ENCODE measurements at places on chromosomes 4 and X.

DNA sequence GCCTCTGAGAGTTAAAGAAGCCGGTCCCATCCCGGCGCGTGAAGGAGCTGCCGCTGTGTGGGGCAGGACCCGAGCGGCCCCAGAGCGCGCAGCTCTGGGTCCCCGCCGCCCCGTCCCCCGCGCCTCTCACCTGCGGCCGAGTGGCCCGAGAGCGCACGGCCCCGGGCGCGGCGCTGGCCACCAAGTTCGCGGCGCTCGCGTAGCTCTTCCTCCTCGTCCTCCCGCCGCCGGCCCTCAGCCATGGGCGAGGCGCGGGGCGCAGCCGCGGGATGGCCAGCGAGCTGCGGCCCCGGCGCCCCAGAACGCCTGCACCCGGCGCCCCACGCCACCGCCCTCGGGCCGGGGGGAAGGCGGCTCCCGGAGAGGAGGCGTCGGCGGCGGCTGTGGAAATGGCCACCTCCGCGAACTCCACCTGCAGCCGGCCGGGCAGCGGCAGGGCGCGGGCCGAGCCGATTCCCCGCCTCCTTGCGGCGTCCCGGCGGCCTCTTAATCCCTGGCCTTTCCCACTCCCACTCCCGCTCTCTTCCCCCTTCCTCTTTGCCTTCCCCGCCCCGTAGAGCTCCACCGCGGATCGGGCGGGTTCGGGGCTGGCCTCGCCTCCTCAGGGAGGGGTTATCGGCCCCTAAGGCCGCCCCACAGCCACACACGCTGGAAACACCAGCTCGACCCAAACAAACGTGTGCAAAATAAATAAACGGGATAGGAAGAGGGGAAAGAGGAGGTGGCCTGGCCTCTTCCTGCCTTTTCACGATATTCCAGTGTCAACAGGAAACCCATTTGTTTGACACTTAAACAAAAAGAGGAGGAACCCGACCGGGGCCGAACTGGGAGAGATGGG, at the start of gene SH3D19:
Gene SH3D19 (minus strand): TSS at position 495 of the 838 bp plus-strand sequence. CDS start 253 bp downstream, at position 242.
- DNase-seq: no peak

DNA sequence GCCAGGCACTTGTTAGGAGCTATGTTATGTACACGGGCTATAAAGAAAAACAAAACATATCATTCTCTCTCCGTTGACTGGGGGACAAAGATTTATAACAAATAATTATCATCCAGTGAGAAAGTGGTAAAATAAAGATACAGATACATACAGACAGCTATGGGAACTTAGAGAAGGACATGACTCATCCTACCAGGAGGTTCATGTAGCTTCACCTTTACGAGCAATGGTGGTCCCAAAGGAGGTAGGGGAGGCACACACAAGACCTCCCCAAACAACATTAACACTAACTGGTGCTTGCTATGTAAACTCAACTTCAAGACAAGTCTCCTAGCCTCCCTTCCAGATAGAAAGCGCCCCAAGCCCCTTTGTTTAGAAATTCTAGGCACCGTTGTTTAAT, 8.9 kb downstream of the AMBN start:
- no peak for DNase-seq

- DNase-seq: no peak
Measured at GRCh38 chr4:7365462-7366179, 69.1 kb downstream of the PSAPL1 start.

DNA sequence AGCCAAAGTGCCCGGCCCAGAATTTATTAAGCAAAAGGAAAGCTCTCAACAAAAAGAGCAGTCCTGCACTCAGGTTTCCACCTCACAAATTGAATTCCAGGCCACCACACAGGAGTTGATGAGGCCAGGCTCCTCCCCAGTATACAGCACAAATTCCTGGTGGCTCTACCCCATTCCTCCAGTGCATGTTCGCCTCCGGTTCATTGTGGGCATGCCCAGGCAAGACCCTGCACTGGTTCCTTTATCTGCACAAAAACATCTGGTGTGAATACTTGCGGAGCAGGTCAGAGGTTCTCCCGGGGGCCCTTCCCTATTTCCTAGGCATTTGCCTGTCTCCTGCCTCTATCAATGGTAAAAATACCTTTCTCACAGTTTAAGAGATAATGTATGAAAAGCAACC, 195.2 kb upstream of the ANXA10 start:
- no peak for DNase-seq

DNA sequence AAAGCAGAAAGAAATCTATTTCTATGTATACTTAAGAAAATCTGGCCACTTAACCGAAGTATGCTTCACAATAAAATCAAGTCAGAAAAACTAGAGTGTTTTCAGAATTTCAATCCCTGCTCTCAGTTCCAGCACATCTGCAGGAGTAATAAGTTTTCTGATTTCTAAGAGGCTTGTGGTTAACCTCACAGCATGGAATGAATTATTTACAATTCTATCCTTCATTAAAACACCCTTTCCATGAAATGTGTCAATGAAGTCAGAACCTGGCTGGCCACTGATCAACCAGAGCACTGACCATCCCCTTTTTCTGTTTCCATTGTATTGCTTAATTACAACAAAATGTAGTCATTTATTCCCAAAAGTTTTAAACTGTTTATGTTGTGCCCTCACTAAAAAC, 781.4 kb upstream of the INTU start:
- no peak for DNase-seq

DNA sequence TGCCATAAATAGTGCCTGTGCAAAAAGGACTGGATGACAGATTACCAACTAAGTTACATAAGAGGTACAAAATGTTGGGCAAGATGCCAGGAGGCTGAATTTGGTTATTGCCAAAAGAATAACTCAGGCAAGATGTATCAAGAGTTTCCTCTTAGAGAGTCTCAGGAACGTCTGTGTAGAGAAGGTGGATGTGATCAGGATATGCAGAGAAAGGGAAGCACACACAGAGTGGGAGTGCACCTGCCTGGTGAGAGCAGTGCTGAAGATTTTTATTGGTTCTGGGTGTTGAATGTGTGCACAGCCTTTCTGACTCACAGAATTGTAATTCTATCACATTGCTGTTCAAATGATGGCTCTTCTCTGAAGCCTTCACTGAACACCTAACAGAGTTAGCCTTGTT, 156.8 kb upstream of the HS3ST1 start:
- no peak for DNase-seq

- no peak for DNase-seq
Measured at GRCh38 chr4:14168919-14169318, 541.4 kb upstream of the BOD1L1 start.

DNA sequence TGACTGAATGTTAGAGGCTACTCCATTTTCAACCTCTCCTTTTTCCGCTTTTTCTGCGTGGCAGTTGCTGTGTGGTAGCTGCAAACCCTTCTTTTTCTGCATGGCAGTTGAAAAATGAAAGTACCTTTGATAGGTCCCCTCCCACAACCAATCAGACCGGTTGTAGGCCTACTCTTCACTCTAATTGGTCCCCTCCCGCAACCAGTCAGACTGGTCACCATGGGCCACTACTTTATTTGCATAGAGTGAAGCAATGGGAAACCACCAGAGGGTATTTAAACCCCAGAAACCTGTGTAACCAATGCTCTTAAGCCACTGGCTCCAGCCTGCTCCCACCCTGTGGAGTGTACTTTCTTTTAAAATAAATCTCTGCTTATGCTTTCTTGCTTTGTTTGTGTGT, 877.8 kb downstream of the FAM133A start:
- no peak for DNase-seq

GRCh38 chr4:148333265-148333664, 108.9 kb downstream of the NR3C2 start:
- no peak for DNase-seq

DNA sequence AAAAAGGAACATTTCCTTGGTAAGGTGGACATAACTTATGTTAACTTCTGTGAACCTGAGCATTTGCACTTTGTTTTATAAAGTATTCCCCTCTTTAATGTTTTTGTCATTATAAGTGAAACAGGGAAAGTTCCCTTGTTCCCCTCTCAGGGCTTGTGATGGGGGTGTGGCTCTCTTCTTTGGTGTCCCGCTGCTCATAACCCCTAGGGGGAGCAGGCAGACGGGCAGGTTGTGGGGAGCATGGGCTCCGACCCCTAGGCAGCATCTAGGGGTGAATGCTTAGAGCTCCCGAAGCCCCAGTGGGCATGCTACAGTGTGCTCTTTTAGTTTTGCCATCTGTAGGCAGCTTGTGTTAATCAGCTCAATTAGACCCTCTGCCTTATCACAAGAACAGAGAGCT, 200.4 kb downstream of the DACH2 start:
- no peak for DNase-seq

GRCh38 chrX:22135171-22135711, 103.1 kb downstream of the PHEX start:
- no peak for DNase-seq

GRCh38 chrX:48834383-48834709, 1.1 kb downstream of the PCSK1N start:
- no peak for DNase-seq

DNA sequence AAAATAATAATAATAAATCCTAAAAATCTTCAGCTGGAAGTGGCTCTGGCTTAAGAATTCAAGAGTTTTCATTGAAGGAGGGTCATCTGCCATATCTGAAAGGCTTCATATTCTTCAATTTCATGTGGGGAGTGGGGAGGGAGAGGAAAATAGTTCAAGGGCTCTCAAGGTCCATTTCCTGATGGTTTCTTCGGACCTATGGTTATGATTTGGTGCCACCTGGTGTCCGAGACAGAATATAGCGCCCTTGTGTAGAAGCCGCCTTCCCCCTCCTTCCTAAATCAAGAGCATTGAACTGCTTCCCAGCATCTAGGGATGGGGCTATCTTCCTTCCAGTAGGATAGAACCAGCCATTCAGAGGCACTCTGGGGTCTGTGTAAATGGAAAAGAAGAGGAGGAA, 34.3 kb downstream of the NLGN3 start:
- DNase-seq: no peak

DNA sequence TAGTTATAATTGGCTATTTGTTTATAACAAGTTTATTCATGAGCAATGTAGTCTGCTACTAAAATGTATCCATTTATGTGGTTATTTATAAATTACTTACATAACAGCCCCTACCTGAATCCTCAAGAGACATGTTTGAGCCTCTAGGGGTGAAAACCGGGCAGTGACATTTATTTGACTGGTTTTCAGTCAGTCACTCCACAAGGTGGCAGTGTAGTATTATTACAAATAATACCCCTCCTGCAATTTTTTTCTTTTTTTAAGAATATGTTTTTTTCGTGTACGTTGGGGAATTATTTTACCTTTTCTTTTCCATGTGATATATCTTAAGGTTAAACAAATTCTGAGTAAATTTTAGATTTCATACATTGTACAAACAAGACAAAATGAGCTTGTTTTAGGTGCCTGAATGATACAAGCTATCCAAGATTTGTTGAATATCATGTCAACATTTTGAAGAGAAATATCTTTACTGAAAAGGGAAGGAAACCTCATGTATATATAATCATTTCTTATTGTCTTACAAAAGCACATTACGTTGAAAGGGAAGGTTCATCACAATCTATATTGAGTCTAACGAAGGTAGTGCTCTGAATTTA, 598.7 kb upstream of the TECRL start:
- DNase-seq: no peak

GRCh38 chr4:15451866-15452765, 17.6 kb upstream of the CC2D2A start:
- no peak for DNase-seq

DNA sequence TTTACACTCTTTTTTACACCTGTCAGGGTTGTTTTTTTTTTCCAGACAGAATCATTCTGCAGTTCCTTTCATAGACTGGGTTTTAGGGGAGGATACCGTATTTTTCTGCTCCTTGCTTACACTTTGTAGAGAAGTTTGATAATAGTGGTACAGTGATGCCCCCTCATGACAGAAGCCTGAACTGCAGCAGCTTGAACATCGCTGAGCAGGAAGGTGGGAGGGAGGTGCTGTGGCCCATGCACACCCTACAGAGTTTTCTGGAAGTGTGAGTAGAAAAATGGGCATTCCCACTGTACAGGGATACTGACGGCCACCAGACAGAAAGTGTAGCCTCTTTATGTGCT, 54.5 kb downstream of the RAB40A start:
- peak; percentile 56 for DNase-seq

- no peak for DNase-seq
Measured at GRCh38 chrX:22345884-22346283, 73.2 kb downstream of the CBLL2 start.

- no peak for DNase-seq
Measured at GRCh38 chr4:123676890-123677229, 280.3 kb downstream of the SPRY1 start.

- no peak for DNase-seq
Measured at GRCh38 chrX:127038065-127038464, 218.5 kb downstream of the PRR32 start.

- DNase-seq: no peak
Measured at GRCh38 chrX:20743046-20743445, 476.3 kb upstream of the RPS6KA3 start.

GRCh38 chr4:7402526-7402925, 32.2 kb downstream of the PSAPL1 start:
- no peak for DNase-seq

DNA sequence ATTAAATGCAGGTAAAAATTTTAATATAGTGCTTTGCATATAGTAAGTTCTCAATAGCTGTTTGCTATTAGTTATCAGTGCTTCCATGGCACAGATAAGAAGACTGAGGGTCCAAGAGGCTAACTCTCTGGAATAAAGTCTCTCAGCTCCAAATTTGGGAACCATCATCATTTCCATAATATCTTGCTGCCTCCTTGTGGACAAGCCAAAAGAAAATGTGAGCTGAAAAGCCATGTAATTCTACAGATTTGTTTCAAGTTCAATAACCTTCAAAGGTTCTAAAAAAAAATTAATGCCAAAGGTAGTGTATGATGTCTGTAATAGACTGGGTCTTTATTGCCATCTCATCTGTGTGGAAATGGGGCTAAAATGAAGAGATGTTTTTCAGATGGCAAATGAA, 136.9 kb upstream of the VCX start:
- no peak for DNase-seq

DNA sequence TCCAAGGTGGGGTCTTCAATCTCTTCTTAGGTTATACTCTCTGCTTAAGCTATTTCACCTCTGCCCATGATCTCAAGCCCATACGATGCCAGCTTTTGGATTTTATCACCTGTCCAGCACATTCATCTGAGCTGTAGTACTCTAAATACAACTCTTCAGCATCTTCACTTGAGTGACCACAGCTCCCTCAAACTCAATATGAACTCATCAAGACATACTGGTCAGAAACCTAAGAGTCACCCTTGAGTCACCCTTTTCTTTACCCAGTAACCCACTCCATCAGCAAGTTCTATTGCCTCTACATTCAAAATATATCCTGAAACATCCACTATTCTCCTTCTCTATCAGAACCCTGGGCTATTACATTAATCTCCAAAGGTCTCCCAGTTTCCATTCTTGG, 69.4 kb downstream of the DCHS2 start:
- no peak for DNase-seq

GRCh38 chr4:176767183-176767582, 25.5 kb downstream of the VEGFC start:
- no peak for DNase-seq

GRCh38 chr4:155367608-155368007, 9.2 kb downstream of the MAP9 start:
- no peak for DNase-seq

GRCh38 chrX:154317391-154317995, 21.9 kb downstream of the TKTL1 start:
- DNase-seq: no peak

Measured in stimulated activated CD4-positive, alpha-beta T cell treated with anti-CD3 and anti-CD28 coated beads, Interleukin-1b, Interleukin-23, amount 100 ng/mL, for 1 hour (primary cell).